ENCODE measurements at places on chromosomes 1 and 21.

GRCh38 chr21:29647353-29647781 is 292.4 kb downstream of the GRIK1 start:
- DNase-seq: no peak

GRCh38 chr1:219155135-219155534 is 18.5 kb upstream of the LYPLAL1 start:
- DNase-seq: no peak

GRCh38 chr1:150927624-150928023 is 1.5 kb downstream of the SETDB1 start:
- DNase-seq: no peak

- no peak for DNase-seq
These were observed 581 bp downstream of the ETV3 start for GRCh38 chr1:157137408-157138219.

DNA sequence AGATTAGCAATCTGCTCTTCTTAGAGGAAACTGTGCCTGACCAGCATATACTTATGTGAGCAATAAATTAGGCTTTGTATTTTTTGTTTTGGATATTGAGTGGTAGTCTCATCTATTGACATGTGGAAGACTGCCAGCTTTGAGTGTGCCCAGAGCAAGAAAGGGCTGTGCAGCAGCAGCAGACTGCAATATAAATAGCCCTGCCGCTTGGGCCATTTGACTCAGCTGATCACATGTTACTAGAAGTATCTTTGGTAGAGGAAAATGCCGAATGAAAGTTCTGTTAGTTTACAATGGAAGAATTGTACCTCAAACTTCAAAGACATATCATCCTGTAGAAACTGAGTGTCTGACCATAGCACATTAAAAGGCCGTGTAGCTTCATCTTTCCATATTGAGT is 9.1 kb upstream of the PSMB2 start:
- DNase-seq: no peak

DNA sequence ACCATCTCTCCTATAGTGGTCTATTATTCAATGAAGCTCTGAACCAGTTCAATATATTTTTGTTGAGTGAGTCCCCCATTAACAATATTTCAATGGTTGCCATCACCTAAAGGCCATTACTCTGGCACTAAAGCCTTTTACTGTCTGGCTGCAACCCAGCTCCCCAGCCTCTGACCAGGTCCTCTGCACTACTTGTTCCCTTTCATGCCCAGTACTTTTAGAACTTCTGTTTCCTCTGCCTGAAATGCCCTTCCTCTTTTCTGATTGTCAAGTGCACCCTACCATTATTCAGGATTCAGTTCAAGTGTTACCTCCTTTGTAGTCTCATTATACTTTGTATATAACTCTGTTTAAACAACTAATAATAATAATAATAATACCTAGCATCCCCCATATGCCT is 30.4 kb upstream of the ZFYVE9 start:
- DNase-seq: no peak

GRCh38 chr1:175131095-175131494 is 61.5 kb downstream of the KIAA0040 start:
- no peak for DNase-seq

GRCh38 chr1:35220976-35221375 is 28.0 kb upstream of the SFPQ start:
- no peak for DNase-seq

All from stimulated activated CD4-positive, alpha-beta T cell treated with anti-CD3 and anti-CD28 coated beads, Interleukin-4, amount 100 ng/mL, for 24 hours (primary cell).